ENCODE measurements at places on chromosomes 1 and 21.

DNA sequence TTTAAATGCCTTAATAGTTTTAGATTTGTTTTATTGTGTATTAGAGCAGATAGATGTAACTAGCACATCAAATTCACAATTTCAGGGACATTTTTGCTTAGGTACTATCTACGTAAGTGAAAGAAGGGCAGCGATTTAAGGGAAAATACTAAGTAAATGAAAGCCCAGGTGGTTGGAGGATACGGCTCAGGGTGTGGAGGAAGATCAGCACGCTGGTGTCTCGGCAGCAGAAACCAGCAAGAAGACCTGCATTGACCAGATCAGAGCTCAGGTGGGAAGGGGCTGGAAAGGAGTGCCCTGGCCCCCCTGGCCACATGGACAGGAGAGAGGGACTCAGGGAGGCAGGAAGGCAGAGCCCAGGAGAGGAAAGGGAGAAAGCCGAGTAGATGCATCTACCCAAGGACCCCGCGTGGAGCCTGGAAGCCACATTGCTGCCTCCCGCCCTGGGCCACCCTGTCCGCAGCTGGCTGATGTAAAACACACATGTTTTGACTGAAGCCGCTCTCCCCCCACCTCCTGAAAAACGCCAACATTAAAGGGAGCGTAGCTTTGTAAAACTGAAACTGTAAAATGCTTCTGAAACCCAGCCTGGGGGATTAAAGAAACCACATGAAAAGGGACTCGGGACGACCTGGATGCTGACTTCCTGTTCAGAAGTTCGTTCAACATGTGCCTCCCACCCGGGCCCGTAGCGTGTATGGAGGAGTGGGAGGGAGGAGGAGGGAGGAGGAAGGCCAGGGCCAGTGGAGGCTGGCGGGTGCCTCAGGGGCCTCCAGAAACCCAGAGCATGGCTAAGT is 72.6 kb upstream of the TARDBP start:
- DNase-seq: no peak

GRCh38 chr1:147377263-147378246 is 135.1 kb downstream of the CHD1L start:
- DNase-seq: no peak

DNA sequence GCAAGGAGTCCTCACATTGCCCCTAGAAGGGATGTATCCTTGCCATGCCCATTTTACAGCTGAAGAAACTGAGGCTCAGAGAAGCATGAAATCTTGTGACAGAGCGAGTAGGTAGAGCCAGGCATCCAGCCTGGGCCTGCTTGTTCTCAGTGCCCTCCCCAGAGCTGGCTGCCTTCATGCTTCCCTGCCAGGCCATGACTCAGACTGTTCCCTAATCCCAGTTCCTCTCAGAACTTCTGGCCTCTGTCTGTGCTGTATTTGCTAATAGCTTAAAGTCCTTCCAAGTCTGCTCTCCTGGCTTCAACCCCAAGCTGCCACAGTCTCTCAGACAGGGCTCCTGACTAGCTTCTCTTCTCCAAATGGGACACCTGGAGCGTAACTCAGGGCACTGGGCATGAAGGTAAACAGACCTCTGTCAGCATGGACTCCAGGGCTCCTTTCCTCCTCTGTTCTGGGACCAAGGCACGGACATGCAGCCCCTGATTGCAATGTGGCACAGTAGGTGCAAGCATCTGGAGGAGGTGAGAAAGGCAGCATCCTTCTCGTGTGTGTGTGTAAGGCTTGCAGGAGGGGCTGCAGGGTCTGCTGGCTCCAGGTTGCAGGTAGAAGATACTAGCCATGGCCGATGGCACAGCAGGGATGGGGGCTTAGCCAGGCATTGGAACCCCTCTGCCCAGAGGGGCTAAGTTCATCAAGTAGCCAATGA is 122.7 kb downstream of the HMGB4 start:
- no peak for DNase-seq

DNA sequence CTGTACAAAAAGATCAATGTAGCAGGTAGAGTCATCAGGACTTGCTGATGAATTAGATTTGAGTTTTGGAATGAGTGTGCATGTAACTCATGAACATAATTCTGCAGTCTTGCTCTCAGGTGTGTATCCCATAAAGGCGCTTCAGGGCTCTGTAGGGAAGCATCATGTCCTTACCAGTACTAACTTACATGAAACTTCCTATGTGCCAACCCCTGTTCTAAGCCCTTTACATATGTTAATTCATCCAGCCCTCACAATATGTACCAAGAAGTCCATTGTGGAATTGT is 2.1 kb upstream of the FCRLB start:
- no peak for DNase-seq

DNA sequence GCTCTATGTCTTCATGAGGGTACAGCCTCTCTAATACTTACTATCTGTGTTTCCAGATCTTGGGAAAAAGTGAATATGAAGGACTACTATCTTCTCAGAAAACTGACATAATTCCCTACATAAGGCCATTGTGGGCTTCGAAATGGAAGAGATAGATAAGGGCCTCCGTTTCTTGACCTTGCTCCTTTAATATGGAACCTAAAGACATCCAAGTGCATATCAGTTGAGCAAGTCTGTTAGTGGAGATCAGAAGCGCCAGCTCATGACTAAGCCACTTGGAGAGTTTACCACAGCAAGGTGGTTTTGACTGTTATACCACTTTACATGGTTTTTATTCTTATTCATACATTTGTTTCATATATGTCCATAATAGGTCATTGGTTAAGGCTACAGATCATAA is 35.3 kb upstream of the FCER1A start:
- DNase-seq: no peak

GRCh38 chr1:71859806-71860205 is 422.5 kb downstream of the NEGR1 start:
- DNase-seq: no peak

- DNase-seq: no peak
These were observed 28.2 kb downstream of the CNN3 start for GRCh38 chr1:94898491-94899385.

DNA sequence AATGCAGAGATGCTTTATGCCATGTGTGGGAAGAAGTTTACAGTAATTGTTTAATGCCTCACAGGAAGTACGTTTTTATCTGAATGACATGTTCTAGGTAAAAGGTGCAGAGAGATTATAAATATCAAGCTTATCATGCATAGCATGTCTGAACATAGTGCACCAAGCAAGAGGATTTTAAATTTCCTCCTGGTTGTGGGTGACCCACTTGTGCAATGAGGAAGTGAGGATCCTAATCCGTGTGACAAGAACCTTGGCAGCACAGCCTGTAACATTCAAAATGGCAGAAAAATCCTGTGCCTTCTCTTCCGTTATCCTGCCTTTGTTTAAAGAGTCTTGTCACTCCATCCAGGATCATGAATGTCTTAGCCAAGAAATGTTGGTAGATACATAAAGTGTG is 75.6 kb downstream of the PLA2G4A start:
- DNase-seq: no peak

DNA sequence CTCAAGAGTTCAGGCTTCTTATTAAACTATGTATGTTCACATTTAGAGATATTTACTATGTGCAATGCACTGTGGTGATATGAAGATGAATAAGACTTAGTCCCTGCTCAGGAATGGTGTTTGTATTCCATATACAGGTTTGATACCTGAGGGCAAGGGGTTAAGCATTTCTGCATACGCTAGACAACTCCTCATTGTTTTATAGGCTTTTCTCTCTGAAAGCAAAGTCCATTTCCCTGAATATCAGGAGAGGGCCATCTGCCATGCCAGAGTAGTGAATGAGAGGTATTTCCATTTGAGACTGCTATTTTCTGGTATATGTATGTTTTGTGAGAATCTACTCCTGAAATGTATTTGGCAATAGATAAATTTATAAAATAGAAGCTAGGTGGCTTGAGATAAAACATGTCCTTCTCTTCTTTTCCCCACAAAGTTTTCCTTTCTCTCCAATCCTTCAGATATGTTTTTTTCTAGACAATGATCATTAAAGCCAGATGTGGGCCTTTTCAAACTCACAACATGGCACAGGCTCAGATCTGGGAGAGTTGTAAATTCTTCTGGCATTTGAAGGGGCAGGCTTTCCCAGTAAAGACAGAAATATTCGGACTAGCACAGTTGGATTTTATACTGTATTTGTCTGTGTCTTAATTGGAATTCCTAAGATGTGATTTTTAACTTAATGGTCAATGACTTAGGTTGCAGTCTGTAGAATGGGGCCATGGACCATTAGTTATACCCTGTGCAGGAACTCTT is 73.3 kb upstream of the WDR26 start:
- no peak for DNase-seq

- no peak for DNase-seq
These were observed 671.2 kb downstream of the MATN1 start for GRCh38 chr1:30052178-30052577.

DNA sequence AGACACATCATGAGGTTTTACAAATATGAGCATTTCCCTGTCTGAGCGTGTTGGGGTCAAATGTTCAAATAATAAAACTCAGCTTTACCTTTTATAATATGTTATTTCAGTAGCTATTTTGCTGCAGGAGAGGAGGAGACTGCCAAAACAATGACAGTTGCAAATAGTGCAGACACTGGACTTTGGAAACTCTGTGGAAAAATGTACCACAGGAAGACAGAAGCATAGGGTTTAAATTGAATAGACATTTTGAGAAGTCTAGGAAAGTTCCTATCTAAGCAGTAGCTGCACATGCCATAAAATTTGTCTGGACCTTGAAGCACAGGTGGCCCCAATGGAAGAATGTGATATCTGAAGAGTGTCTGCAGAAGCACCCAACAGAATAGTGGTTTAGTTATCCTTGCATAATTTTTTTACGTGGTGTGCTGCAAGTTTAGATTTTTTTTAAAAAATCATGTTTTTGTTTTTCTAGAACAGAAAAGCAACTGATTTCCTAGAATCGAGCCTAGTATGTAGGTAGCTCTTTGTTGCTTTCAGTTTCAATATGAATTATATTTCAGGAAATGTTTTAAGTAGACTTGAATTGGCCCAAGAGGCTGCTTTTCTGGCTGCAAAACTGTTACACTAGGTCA is 14.0 kb upstream of the GBP5 start:
- DNase-seq: no peak

GRCh38 chr1:68705466-68705865 is 208.6 kb upstream of the DEPDC1 start:
- DNase-seq: no peak

DNA sequence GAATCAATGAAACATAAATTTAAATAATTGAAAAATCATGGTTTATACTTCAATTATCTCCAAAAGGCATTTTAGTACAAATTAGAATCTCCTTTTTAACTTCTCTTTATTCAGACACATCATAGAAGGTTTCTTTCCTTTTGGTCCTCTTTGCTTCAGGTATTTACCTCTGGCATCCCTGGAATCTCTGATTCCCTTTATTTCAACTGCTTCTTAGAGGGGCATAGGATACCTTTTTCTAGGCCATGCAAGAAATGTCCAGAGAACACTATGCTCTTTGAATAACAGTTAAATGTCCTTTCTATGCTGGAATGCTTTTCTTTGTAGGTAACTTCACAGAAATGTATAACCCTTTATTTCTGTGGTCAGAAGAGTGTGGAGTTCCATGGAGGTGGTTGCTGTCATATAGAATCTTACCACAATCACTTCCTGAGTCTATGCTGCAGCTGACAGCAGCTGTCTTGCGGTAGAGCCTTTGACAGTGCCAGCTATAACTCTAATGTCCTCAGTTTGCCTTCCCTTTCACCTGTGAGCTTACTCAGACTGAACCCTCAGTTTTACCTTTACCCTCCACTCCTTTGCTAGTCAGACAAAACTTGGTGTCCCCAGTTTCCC is 8.6 kb downstream of the LAMC2 start:
- DNase-seq: no peak

- no peak for DNase-seq
These were observed 24.2 kb downstream of the PADI3 start for GRCh38 chr1:17273096-17273495.

DNA sequence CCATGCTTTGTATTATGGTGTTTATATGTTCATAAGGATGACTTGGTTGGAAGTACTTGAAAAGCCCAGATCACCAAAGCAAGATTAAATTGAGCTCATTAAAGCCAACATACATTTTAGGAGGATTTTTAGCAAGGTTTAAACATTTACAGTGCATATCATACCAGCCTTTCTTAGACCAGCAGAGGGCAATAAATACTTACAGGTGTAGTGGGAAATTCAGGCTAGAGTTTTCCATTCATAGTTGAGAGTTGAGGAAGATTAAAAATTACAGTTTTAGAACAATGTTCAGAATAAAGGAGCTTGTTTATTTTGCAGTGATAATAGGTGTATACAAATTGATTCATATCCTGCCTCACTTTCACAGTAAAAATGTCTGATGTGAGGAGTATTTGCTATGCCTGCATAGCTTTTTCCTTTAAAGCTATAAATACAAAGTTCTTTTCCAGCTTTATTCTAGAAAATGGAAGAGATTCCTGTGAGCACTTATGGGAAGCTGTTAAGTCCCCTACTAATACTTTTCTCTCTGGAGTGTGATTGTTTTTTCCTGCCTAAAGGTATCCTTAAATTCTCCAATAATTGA is 35.3 kb downstream of the DTL start:
- DNase-seq: peak; percentile 21

DNA sequence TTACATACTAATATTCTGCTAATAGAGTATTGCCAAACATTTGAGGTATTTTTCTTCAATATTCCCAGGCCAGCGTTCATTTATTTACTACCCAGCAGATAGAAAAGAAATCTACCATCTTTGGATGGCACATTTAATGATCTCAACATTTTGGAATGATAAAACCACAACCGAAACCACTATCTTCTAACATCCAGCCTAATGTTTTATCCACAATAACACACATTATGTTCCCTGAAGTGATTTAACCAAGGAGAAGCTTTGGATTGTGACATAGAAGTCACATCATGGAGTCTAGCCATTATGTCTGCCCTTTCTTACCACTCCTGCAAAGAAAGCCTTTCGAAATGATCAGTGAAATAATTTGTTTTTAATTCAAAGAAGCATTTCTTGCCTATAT is 497.1 kb upstream of the PLXNA2 start:
- no peak for DNase-seq

DNA sequence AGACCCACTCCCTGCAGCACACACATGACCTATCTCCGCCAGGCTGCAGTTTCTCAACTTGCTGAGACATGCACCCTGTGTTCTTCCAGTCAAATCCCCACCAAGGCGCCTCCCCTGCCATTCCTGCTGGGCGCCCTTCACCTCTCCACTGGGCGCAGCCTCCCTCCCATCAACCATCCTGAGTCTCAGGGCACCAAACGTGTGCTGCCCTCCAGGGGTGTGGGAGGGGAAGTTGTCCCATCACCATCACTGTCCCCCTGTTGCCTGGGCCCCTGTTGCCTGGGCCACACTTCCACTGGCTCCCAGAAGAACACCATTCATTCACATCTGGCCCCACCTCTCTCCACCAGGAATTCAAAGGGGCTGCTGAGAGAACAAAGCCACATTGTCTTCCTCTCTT is 44.9 kb upstream of the EFHD2 start:
- DNase-seq: no peak
